ENCODE measurements at places on chromosomes 5 and 9.

DNA sequence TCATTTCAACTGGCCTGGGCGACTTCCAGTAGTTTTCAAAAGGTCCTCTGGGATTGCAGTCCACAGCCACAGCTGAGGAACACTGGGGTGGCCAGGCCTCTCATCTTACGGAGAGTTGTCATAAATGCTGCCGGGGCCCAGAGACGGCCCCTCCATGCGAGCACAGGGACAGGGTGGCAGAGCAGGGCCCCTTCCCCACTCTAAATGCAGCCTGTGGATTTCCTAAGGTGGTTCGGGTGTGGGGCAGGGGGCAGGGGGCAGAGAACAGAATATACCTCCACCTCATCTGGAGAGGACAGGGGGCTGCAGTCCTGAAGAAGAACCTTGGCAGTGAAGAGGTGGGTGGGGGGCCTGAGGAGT, 113.6 kb upstream of the TBC1D2 start:
- DNase-seq: no peak

GRCh38 chr5:18236386-18236785, 602.1 kb downstream of the TAF11L14 start:
- no peak for DNase-seq

DNA sequence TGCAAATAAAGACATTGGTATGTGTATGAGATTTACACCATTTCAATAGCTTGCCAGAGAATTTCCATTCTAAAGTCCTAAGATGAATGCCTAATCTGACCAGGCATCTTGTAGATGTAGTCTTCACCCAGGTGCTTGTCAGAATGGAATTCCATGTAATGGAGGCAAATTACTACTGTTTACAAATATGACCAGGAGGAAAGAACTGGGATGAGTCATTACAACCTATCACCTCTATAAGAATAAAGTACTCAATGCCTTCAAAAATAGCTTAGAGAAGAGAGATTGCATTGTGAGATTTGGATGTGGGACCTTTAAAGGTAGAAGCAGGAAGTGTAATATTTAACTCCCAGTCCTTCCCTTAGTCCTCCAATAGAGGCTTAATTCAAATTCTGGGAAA, 507.0 kb upstream of the PTGER4 start:
- no peak for DNase-seq

- DNase-seq: peak; percentile 20
Observed at GRCh38 chr5:38715696-38716095, 130.1 kb upstream of the OSMR start.

DNA sequence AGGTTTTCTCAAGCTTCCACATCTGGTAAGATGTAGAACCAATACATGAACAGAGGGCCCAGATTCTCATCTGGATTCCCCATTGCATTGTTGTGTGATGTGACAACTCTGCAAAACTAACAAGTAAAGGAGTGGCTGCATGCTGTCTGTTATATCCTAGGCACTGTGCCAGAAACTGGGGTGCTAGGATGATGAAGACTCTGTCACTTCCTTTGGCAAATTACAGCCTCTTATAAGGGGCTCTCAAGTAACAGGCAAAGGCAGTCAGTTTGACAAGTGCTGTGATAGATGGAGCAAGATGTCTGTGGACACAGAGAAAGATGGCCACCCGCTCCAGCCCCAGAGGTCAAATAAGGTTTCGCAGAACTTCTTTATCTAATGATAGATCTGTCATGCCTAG, 115.7 kb downstream of the PAPPA start:
- peak; percentile 32 for DNase-seq

GRCh38 chr5:151627650-151628049, 36.5 kb upstream of the FAT2 start:
- DNase-seq: no peak

DNA sequence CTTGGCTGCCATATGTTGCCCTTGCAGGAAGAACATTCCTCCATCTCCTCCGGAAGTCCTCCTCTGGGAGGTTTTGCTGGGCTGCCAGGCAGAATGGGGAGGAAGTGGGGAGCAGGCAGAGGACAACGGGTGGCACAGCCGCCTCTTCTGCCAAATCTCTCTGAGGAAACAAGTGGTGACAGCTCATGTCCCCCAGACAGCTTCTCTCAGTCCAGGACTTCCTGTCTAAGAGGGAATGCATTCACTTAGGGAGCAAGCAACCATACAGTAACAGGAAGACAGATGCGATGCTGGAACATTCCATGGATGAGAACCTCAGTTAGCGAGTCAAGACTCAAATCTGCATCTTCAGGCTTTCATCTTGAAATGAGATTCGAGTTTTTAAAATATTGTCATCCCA, 701.0 kb downstream of the SEMA5A start:
- peak; percentile 43 for DNase-seq

DNA sequence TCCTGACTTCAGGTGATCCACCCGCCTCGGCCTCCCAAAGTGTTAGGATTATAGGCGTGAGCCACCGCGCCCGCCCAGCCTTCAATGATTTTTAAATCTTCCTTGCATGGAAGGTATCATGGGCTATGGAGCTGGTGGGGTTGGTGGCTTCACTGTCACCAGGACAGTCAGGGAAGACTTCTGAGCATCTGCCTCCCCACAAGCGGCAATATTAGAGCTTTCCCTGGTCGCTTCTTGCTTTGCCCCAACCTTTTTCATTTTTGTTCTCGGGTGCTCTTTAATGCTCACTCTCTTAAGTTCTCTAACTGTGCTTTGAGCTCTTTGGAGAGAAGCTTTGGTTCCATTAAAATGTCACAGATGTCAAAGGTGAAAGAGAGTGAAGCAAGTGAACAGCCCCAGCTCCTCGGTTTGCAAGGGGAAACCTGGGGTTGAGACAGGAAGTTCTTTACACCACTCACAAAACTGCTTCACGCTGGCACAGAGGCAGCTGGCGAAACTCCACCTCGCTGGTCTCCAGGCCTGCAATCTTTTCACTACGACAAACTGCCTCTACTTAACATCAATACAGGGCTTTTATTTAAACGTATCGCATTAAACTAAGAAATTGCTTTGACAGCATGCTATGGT, 142.5 kb upstream of the RETREG1 start:
- DNase-seq: no peak

GRCh38 chr9:105264380-105264779, 19.9 kb downstream of the SLC44A1 start:
- peak; percentile 8 for DNase-seq

DNA sequence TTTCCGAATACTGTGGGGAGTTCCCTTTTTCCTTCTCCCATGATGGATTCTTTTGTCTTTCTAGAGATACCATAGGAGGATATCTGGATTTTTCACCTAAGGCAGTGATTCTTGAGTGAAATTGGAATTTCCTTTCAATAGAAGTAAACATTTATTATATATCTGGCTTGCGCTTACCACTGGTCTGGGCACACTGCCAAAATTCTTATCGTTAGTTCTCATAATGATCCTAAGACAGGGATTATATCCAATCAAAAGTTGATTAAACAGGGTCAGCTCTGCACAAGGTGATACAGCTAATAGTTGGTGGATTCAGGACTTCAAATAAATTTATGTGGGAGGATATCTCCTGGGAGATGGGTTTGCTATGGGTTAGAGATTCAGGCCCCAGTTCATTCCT, 9.6 kb downstream of the TLE4 start:
- peak; percentile 73 for DNase-seq

- no peak for DNase-seq
Observed at GRCh38 chr5:117252566-117252965, 677.9 kb upstream of the SEMA6A start.

DNA sequence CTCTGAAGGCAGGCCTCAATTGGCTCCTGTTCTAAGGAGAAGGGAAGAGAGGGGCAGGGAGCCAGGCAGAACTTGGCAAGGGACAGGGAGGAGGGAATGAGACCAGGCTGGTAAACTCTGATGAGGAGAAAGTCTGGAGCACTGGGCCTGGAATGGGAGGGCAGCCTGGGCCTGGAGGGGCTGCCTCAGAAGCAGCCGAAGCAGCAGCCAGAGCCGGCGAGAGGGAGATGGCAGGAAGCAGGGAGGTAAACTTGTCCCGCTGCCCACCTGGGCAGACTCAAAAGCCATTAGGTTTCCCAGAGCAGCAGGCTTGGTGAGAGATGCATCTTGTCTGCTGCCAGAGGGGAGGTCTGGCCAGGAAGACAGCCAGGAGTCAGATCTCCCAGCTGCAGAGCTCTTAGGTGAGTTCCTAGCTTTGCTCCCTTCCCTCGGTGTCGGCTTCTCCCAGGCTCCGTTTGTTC, 37.0 kb upstream of the CRB2 start:
- DNase-seq: no peak

DNA sequence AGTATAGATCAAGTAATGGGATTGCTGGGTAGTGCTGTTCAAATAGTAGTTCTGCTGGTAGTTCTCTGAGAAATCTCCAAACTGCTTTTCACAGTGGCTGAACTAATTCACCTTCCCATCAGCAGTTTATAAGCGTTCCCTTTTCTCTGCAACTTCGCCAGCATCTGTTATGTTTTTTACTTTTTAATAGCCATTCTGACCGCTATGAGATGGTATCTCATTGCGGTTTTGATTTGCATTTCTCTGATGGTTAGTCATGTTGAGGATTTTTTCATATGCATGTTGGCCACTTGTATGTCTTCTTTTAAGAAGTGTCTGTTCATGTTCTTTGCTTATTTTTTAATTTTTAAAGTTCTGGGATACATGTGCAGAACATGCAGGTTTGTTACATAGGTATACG, 279.2 kb upstream of the NREP start:
- peak; percentile 78 for DNase-seq

DNA sequence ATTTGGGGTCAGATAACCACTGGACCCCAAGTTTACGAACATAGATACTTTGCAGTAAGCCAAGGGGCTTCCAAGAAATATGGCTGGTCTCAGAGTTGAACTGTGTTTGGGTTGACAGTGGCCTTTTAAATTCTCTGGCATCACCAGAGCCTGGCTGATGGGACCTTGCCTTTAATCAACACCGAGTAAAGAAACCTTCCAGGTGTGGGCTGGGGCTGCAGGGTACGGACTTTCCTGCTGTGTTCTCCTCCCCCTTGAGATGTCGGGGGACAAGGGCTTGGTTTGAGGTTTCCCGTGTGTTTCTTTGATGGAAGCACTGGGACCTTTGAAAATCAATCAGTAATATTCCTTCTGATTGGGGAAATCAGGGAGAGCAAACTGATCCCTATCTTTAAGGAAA, 140.1 kb downstream of the MTX3 start:
- DNase-seq: no peak

- no peak for DNase-seq
Observed at GRCh38 chr9:123211081-123211480, 57.3 kb downstream of the STRBP start.

GRCh38 chr5:100598446-100598845, 63.3 kb downstream of the FAM174A start:
- no peak for DNase-seq

DNA sequence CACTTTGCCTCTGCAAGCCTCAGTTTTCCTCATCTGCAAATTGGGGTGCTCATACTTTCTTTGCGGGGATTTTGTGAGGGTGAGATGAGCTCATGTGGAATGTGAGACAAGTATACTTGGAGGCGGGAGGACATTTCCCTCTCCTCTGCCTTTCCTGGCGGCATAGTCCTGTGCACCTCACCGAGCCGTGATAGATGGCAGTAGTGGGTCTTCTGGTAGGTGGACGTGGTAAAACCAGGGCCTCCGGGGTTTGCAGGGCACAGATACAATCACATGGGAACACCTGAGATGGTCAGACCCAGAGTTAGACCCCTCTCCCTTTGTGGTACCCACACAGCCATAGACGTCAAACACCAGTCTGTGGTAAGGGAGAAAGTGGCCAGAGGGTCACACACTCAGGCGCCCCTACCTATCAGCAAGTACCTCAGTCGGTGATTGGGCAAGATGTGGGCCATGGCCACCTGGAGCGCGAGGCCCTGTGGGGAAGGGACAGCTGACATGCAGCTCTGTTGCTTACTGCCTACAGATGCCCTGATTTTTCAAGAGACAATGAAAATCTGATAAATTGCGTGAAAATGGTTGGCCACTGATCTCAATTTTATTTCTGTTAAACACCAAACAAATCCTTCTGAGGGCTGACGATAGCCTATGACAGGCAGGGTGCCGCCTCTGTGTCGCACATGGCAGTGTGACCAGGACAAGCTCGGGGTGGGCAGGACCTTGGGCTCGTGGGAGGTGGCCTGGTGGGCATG, 9.9 kb downstream of the ERGIC1 start:
- no peak for DNase-seq

- no peak for DNase-seq
Observed at GRCh38 chr5:124755041-124755440, 8.6 kb upstream of the ZNF608 start.

DNA sequence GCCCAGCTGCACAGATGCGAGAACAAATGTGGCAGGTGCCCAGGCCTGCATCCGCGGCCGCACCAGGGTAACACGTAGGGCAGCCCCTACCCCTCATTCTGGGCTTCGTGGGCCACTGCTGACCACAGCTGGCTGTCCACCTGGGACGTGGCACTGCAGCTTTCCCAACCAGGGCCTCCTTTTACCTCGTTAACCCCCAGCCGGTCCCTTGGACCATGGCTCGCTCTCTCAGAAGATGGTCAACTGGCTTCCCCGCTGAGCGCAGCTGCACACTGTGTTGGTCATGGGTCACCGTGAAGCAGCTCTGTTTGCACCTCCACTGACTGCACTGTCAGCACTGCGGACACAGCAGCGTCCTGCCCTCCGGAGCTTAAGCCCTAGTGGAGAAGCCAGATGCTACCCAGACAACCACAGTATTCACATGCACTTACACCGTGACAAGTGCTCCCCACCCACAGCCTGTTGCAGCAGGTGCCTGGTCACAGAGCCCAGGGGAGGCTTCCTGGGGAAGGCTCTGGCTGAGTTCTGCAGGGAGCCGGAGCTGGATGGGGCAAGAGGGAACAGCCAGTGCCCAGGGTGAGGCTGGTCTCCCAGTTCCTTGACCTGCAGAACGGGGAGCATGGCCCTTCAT, 10.5 kb upstream of the PLEKHG4B start:
- DNase-seq: no peak
